Omental fat pad (tissue), 4 donors: ENCODE measurements at places on chromosomes 3 and 15.

DNA sequence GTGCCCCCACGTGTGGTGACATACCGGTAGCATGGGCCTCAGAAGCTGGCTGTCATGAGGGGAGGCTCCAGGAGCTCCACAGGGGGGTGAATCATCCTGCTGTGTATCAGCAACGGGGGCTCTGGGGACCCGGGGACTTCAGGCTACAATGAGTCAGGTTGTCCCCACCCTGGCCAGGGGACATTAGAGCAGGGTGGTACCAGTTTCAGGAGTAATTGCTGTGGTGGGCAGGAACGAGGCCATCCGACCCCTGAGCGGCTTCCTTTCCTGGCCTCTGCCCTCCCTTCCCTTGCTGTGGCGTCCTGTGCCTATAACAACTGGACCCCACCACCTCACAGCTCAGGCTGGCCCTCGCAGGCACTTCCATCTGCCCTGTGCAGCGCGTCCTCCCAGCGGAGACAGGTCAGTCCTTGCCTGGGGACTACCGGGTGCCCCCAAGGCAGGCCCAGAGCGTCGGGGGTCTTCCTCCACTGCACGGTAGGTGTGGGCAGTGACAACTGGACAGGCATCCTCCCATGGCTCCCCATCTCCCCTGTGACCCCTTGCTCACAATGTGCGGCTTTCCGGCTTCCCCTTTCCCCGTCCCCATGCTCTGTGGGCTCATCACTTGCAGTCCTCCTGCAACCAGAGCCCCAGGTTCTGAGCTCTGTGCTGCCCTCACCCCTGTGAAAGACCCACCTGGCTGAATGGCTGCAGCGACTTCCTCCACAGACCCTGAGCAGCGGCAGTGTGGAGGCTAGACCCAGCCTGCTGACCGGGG is 57.0 kb downstream of the KLF15 start:
- DNase-seq = no peak

- no peak for DNase-seq
Observed at GRCh38 chr3:67648229-67648628, 6.2 kb downstream of the SUCLG2 start.

GRCh38 chr3:96012939-96013338 is 801.5 kb upstream of the EPHA6 start:
- DNase-seq = no peak

- DNase-seq = no peak
Observed at GRCh38 chr3:163450698-163451097, 1627.6 kb downstream of the SI start.

DNA sequence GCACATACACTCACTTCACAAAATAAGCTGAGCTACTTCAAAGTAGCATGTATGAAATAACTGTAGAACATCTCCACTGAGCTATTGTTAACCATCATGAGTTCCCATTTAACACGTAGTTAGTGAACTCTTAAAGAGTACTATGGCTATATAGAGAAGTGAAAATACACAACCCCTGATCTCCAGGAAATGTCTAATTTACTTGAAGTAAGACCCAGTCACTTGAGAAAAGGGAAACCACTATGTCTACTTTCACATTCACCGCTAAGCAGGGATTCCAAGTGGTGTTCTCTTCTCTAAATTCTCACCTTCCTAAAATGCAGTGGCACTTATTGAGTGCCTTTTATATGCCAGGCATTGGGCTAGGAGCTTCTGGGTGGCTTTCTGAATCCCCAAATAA is 35.0 kb upstream of the COLQ start:
- DNase-seq = no peak
